ENCODE measurements at places on chromosomes 3 and 15.
A peak's percentile ranks its signal among the peaks of the same experiment; 100 is the strongest.

DNA sequence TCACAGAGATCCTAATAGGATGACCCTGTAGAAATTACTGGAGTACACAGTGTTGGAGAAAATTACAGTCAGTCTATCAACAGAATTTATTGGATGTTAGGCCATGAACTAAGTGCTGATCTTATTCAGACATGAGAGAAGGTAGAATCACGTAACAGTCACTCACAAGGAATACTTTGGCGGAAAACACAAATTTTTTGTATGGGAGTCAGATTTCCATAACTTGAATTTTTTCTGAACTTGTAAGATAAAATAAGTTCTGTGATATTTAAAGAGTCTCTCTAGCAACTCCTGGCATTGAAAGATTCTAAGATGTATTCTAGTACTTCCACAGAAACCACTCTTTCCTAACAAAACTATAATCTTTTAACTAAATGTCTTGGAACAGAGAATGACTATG is 178.8 kb upstream of the MME start:
- no peak for DNase-seq

DNA sequence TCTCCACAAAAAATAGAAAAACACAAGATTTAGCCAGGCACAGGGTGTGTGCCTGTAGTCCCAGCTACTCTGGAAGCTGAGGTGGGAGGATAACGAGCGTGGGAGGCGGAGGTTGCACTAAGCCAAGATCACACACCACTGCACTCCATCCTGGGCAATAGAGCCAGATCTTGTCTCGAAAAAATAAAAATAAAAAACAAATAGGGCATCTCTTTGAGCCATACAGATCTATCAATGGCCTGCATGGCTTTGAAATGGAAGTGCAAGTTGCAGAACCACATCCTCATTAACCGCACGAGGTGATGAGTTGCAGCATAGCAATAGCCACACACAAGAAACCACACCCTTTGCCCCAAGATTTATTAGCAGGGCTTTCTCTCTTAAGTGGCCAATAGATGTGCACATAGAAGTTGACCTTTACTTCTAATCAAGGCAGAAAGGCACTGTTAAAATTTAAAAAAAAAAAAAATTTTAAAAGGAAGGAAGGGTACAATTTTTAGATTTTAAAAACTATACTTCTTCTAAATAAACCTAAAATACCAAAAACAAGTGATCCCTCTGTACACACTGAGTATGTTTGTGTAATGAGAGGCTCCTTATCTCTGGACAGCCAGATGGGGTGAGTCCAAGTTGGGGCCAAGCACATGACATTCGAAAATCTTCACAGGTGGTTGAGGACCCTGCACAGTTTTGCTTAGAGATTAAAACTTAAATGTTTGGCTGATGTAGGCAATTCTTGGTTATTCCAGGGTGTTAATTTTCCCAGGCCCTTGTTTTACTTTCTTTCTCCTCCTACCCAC is 53.4 kb downstream of the FILIP1L start:
- no peak for DNase-seq

DNA sequence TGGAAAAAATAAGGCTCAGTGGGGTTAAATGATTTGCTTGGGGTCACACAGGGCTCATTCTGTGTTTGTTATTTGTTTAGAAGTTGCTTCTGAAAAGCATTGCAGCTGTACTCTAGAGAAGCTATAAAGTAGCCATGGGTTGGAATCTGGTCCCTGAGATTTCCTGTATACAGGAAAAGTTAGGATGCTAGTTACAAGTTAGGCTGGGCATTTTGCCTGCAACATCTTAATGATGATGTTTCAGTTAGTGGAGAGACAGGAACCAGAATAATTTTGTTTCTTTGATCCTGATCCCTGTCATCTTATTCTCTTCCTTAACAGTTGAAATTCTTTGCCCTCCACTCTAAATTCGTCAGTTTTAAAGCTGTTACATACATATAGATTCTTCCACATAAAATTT is 445.3 kb downstream of the OTOL1 start:
- DNase-seq, result no peak

- DNase-seq, result no peak
These were observed 16.5 kb upstream of the FGF7 start for GRCh38 chr15:49406352-49407118.

DNA sequence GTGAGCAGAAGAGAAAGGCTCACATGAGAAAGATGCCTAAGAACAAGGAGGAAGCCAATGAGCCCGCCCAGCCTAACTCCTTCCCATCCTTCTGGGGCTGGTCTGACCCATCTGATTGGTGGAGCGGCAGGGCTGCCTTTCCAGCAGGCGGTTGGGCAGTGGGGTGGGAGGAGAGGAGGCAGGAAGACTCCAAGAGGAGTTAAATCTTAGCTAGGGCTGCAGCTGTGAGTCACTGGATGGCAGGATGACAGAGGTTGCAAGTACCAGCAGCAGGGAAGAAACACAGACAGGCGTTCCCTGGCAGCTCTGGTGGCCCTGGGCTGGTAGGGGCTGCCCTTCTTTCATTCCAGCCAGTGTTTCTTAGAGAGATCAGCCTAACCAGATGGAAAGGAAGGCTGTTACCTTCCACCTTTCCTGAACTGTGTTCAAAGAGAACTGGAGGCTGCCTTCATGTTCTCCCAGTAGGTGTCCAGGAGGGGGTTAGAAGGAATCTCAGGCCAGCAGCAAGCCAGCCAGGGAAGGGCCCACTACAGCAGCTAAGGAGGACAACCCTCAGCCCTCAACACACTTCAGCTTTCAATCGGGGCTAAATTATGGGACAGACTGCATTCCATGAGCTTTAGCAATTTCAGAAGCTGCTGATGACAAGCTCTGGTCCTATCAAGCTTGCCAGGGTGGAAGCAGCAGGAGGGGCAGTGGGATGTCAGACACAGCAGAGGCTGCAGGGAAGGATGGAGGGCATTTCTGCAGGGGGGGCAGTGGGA is 50.3 kb downstream of the CHSY1 start:
- DNase-seq, result peak; percentile 52

- DNase-seq, result no peak
These were observed 30.1 kb downstream of the PLOD2 start for GRCh38 chr3:146130881-146131371.

DNA sequence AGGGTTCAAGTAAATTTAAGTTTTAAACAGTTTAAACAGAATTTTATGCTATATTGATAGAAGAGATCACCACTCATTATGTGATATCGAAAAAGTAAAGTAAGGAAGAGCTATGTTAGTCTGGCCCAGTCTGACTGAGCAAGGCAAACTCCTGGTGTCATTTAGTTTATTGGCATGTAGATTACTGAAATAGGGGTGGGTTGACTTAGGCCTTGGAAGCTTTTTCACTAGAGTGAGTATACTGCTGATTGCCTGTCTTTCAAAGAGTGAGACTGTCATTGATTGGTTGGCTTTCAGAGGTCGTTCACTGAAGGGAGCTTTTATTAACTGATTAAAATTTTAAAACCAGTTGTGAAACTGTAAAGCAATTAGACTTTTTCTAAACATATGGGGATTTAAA is 294.5 kb downstream of the NAALADL2 start:
- no peak for DNase-seq

DNA sequence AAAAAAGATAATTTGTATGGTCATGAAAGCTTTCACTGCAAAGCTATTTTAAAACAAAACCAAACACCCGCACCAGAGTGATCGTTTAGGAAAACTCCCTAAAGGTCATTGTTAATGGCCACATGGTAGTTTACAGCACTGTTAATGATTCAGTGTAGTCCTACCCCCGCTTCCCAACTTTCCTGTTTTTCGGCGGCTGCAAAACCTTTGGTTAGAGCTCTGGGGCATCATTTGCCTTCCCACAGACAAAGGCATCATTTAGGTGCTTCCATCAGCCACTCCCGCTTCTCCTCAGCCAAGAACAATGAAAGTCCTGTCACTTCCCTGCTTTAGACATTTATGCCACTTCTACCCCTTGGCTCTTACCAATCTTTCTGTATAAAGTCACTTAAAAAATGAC is 10.6 kb downstream of the MELTF start:
- DNase-seq, result no peak

GRCh38 chr3:13200465-13200864 is 127.2 kb upstream of the IQSEC1 start:
- no peak for DNase-seq
